ENCODE measurements at places on chromosomes 12 and 14.

DNA sequence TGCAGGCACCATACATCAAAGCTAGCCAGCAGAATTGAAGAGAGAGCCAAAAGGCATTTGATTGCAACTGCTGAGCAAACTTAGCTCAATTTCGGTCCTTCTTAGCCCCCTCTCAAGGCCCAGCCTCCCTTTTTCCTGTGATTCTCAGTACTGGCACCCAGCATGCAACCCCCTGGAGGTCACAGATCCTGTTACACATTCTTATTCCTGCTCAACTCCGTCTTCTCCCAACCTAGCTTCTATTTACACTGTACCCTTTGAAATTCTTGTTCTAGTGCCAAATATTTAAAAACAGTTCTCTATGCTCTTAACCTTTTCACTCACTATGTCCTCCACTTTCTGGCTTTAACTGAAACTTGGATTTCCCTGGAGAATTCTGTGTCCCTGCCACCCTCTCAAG is 131.3 kb upstream of the CPSF6 start:
- no peak for DNase-seq

DNA sequence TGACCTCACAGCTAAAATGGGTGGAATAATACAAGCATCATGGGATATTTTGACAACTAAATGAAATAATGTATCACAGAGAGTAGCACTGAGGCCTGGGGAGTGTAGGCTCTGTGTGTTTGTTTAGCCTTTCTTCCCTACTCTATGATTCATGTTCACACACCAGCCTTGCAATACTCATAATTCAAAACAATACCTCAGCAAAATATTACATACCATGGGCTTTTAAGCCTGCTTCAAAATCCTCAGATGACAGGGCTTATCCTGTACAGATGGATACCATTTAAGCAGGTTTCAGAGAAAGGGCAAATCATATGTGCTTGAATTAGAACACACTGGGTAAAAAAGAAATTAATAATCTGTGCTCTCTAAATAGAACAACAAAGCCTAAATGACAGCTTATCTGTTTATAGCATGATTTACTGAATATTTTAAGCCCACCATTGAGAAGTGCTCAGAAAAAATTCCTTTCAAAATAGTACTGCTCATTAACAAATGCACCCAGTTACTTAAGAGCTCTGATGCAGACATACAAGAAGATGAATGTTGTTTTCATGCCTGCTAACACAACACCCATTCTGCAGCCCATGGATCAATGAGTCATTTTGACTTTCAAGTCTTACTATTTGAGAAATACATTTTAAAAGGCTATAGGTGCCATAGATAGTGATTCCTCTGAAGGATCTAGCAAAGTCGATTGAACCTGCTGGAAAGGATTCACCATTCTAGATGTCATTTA is 84.9 kb upstream of the ADAMTS20 start:
- no peak for DNase-seq

GRCh38 chr14:68401855-68402254 is 391.0 kb downstream of the ZFP36L1 start:
- DNase-seq: no peak

GRCh38 chr12:72485017-72485701 is 213.0 kb downstream of the TRHDE start:
- no peak for DNase-seq

DNA sequence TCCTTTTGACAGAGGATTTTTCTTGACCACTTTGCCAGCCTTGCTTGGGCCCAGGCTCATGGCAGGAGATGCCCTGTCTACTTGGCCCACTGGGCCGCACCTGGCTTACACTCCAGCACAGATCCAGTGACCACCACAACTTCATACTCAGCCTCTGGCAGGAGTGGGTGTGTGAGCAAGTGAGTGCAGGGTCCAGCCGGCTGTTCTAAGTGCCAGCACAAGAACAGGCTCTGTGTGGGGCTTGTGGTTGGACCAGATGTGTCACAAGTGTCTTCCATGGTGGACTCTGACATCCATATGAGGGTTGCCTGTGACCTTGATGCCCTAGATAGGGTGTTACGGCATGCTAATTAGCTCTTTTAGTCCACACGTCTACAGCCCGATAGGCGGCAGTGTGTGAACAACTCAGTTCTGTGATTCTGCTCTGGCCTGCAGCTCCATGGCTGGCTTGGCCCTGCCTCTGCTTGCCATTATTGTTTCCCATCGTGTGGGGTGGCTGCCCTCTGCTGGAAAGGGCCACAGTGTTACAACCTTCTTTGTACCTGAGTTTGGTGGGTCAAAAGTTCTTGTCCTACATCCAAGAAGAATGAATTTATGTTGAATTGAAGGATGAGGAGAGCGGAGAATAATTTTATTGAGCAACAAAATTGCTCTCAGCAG is 1089.1 kb downstream of the SLC6A15 start:
- peak; percentile 1 for DNase-seq

DNA sequence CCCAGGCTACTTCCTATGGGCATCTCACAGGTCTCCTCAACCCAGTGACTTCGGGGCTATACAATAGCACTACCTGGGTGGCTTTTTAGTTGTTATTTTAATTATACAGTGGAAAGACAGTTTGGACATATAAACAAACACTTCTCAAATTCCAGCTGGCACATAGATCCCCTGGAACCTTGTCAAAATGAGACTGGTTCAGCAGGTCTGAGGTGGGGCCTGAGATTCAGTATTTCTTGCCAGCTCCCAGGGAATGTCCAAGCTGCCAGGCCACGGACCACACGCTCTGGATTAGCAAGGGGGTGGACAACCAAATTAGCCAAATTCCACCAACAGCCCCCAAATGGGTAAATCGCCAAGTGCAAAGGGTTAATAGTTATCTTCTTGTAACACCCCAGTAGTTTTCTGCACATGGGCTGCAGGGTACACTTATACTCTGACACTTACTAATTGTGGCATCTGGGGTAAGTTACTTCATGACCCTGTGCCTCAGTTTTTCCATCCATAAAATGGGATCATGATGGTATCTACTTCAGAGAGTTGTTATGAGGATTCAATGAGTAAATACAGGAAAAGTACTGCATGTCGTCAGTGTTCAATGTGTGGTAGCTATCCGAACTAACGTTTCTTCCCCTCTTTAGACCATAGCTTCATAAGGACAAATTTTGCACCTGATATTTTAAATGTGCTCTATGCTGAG is 789.4 kb upstream of the TBX3 start:
- no peak for DNase-seq

DNA sequence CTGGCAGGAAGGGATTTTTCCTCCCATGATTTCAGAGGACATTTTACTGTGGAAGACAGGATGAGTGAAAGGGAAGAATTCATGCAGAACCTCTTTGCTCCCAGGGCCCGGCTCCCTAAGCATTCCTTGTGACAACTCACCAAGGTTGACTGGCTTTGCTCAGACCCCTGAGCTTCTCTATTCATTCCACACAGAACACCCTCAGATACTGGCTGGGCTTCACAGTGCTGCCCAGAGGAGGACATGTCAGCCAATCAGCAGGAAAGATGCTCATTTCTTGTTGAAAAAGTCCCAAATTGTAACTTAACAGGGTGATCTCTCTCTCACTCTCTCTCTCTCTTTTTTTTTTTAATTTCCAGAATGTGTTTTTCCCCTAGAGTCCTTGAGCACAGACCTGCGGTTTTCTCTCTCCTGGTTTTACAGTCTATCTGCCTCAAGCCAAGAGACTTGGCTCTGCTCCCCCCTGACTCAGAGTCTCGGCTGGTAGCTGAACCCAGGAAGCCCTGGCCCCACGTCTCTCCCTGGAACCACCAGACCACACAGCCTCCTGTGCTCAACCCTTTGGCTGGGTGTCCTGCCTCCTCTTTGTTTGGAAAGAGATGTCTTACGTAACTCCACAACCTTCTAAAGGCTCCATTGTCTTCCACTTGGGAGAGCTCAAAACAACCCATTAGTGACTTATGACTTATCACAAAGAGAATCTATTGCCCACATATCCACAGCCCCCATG is 43.9 kb downstream of the SSPN start:
- DNase-seq: no peak

- no peak for DNase-seq
Measured at GRCh38 chr14:101458741-101459550, 102.3 kb upstream of the DIO3 start.

- no peak for DNase-seq
Measured at GRCh38 chr14:80047761-80048160, 163.5 kb downstream of the DIO2 start.

- DNase-seq: no peak
Measured at GRCh38 chr14:90658541-90658967, 157.7 kb downstream of the TTC7B start.

DNA sequence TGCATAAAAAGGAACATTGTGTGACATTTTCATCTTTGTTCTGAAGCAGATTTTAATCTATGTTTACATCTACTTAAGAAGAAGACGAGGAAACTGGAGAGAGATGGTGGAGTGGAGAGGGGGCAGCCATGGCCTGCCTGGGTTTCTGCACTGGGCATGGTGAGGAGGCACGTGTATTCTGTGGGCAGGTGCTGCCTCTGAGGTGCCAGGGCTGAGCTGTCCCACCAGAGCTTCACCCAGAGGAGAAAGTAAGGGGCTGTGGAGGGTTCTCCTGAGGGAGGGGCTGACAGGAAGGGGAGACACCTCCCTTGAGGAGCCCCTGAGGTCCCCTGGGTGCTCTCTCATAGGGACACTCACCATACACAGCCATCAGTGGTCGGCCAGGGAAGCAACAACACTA is 372.4 kb upstream of the OR4E1 start:
- DNase-seq: no peak

DNA sequence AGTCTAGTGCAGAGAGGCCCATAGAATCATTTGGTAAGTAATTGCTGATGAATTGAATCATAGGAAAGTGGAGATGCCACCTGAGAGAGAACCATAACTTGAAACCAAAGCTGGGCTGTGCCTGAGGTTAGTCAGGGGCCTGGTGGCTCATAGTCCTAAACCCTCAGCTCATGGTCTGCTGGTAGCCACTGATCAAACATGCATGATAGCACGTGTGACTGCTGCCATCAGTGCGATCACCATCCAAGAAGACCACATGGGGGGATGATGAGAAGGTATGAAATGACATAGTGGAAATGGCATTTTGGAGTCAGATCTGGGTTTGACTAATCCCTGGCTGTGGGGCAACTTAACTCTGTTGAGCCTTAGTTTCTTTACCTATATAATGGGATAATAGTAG is 190.5 kb downstream of the CACNA1C start:
- no peak for DNase-seq

GRCh38 chr14:79920180-79920692 is 291.1 kb downstream of the DIO2 start:
- no peak for DNase-seq

DNA sequence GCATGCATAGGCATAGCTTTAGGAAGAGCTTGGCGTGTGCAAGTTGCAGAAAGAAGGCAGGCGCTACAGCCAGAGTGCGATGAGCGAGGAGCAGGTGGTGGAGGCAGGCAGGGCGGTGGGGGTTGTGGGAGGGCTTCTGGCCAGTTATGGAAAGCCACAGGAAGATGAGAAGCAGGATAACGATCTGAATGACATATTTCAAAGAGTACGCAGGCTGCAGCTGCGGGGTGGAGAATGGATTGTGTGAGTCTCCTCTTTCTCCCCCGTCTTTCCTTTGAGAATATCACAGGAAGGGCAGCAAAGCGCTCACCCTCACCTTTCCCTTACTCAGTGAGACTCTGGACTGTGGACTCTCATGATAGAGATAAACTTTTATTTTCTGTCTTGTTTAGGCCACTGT is 48.7 kb upstream of the PLXNC1 start:
- no peak for DNase-seq

GRCh38 chr12:51900323-51900889 is 6.9 kb upstream of the ACVRL1 start:
- no peak for DNase-seq

GRCh38 chr14:20460458-20461224 is 593 bp downstream of the PIP4P1 start:
- DNase-seq: no peak

DNA sequence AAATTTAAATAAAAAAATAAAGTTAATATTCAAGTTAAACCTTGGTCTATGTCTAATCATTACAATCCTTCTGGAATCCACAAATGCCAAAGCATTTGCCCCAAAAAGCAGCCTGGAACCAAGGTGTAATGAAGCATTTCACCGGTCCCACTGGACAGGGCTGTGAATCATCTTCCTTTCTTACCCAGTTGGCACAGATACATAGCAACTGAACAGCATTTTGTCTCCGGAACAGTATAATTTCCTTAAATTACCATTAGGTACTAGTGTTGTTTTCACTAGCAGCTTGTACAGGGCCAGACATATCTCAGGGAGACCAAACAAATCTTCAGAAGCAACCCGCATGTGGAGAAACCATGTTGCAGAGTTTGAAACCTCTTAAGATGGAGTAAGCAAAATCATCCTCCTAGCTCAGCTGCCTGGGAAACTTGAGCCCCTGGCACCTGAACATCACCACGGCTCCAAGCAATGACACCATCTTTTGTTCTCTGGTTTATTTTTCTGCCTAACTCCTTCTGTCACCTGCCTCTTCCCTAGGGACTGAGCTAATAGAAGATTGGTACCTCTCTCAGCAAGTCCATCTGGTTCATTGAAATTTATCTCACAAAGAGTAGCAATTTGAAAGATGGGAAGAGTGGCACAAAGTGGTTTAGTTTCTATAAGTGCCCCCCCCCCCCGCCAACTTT is 17.9 kb upstream of the MDM1 start:
- DNase-seq: no peak

DNA sequence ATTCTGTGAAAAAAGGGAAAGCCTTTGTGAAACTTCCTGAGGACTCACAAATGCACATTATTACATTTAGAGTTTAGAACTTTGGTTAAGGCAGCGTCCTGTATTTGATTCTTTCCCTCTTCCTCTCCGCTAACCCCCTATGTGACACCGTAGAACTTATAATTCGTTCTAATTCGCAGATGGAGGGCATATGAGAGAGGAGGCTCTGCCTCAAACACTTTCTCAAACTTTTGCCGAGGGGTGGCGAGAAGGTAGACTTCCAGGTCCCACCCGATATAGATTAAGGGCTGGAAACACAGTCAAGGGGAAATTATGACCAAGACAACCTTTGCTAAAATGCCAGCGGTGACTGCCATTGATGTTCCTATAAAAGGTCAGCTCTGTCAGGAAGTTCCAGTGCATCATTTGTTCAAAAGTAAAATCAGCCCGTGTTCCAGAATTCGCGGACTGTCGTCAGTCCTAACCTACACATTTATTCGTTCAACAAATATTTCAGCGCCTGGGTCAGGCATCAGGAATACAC is 904 bp upstream of the PAPOLA start:
- no peak for DNase-seq
